Prostate gland (tissue), 2 donors: ENCODE measurements at places on chromosomes 16 and 17. TPM values are rescaled to one million over a fixed set of nuclear protein-coding genes. Genes with fewer than 3 reads are reported as not detected.

ELMO3 gene
- total RNA-seq: 24.8 TPM

DNA sequence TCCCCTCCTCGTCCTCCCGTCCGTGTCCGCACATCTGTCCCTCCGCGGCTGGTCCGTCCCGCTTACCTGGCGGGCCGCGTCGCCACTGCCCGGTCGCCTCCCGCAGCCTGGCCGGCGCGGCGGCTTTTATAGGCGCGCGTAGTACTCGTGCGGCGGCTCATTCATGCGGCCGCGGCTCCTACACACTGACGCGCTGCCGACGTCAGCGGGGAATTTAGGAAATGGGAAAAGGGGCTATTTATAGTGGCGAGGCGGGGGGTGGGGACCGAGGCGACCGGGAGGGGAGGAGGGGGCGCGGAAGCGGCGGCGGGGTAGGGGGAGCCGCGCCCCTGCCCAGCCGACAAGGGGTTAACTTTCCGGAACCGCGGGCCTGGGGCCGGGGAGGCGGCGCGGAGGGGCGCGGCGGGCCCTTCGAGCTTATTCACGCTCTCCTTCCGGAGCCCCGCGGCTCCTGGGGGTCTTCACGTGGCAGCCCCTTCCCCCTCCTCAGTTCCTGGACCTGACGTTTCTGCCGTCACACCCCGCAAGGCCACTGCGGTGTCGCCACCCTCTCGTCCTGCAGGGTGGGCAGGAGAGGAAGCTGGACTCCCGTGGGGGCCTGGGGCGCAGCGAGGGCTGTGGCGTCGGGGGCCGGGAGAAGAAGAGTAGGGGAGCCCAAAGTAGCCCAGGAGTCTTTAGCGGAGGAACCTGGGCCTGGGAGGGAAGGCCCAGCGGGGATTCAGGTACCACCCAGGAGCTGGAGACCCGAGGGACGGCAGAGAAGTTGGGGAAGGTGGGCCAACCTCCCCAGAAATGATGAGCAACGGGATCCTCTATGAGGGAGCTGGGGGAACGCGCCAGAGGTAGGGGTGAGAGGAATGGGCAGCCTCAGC lies 3.6 kb upstream of the HIC1 start:
- DNase-seq: no peak

- peak; percentile 66 for DNase-seq
Measured at GRCh38 chr16:16014329-16015224, 65.2 kb downstream of the ABCC1 start.

PVALEF gene
- total RNA-seq: not detected

TMEM238L gene
- 12.0 TPM for total RNA-seq

DNA sequence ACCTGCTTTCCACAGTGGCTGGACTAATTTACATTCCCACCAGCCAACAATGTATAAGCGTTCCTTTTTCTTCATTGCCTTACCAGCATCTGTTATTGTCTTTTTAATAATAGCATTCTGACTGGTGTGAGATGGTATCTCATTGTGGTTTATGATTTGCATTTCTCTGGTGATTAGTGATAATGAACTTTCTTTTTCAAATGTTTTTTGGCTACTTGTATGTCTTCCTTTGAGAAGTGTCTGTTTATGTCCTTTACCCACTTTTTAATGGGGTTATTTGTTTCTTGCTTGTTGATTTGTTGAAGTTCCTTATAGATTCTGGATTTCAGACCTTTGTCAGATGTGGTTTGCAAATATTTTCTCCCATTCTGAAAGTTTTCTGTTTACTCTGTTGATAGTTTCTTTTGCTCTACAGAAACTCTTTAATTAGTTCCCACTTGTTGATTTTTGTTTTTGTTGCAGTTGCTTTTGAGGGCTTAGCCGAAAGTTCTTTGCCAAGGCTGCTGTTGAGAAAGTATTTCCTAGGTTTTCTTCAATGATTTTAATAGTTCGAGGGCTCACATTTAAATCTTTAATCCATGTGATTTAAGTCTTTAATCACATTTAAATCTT lies 26.8 kb downstream of the ITGAM start:
- no peak for DNase-seq

- DNase-seq: no peak
Measured at GRCh38 chr17:33682599-33682998, 389.5 kb upstream of the ASIC2 start.

DNA sequence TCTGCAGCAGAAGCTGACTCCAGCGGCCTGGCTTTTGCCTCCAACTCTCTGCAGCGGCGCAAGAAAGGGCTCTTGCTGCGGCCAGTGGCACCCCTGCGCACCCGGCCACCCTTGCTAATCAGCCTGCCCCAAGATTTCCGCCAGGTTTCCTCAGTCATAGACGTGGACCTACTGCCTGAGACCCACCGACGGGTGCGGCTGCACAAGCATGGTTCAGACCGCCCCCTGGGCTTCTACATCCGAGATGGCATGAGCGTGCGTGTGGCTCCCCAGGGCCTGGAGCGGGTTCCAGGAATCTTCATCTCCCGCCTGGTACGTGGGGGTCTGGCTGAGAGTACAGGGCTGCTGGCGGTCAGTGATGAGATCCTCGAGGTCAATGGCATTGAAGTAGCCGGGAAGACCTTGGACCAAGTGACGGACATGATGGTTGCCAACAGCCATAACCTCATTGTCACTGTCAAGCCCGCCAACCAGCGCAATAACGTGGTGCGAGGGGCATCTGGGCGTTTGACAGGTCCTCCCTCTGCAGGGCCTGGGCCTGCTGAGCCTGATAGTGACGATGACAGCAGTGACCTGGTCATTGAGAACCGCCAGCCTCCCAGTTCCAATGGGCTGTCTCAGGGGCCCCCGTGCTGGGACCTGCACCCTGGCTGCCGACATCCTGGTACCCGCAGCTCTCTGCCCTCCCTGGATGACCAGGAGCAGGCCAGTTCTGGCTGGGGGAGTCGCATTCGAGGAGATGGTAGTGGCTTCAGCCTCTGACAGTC lies 1.3 kb downstream of the PARD6A start:
- no peak for DNase-seq

GRCh38 chr17:82544431-82545070 lies 25.0 kb downstream of the FOXK2 start:
- no peak for DNase-seq

DNA sequence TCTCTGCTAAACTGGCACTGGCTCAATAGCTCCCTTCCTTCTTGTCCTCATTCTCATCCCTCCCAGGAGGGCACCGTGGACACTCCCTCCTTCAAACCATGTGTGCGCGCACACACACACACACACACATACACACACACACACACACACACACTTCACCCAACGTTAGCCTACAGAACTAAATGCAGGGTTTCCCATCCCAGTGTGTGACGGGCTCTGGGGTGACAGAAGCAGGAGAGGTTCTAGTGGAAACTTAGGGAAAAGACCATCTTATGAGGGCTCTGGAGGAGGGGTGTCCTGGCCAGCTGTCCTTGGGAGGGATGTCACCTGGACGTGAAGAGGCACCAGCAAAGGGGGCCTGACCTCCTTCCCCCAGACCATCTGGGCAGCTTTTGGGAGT lies 19.7 kb downstream of the OSBPL7 start:
- no peak for DNase-seq

- no peak for DNase-seq
Measured at GRCh38 chr17:32995416-32996045, 3.9 kb downstream of the SPACA3 start.

DOC2B gene
- 3.1 TPM for total RNA-seq
